ENCODE measurements at places on chromosomes 3 and 15.

DNA sequence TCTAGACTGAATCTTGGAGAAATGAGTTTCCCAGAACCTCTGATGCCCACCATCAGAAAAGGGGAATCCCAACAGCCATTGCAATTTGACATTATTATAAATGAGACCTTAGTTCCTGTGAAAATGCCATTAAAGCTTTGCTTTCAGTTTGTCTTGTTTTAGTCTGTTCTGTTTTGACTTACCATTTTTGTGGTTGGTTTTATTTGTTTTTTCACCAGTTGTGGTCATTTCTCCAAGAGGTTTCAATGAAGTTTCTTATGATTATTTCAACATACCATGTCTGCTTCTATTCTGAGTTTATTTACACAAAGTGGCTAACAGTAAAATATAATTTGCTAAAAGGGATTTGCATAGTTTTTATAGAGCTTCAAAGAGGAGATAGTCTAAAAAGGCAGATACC, 175.0 kb upstream of the MCTP2 start:
- DNase-seq: peak; percentile 62

GRCh38 chr3:130738241-130738640, 8.4 kb downstream of the PIK3R4 start:
- no peak for DNase-seq

DNA sequence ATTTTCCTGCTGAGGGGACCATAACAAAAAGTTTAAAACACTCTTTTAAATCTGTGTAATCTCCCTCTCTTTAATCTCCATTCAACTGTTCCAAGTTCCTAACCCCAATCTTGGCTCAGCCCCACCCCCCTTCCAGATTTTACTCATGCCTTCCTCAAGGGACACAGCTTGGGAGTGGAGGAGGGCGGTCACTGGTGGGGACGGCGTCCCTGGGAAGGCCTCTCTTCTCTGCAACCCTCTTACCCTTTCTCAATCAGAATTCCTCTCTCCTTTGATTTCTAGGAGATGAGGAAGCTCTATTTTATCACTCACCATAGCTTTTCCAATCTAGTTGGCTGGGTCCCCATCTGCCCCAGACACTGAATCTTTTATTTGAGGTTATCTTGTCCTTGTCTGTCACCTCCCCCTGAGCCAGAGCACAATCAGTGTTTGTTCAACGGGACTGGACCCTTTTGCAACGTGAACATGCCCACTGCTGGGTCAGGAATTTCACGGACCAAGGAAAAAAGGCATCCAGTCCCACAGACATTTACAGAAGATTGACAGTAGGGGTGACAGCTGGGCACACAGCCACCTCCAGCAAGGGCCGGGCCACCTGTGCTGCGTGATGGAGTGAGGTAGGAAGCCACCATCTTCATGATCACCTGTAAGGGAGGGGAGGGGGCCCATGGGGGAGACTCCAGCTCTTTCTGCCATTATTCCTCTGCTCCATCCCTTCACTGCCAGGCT, 84.0 kb upstream of the HERC1 start:
- no peak for DNase-seq

DNA sequence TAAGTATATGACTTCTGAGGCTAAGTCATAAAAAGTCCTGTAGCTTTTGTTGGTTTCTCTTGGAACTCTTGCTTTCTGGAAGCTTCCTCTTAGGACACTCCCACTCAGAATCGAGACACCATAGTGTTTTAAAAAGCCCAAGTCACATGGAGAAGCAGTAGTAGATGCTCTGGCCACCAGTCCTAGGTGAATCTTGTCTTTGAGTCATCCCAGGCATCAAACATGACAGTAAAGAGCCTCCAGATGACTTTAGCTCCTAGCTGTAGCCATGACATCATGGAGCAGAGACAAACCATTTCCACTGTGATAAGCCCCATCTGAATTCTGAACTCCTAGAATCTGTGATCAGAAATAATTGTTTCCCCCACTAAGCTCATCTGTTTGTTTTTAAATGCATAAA, 42.1 kb downstream of the ISL2 start:
- no peak for DNase-seq

DNA sequence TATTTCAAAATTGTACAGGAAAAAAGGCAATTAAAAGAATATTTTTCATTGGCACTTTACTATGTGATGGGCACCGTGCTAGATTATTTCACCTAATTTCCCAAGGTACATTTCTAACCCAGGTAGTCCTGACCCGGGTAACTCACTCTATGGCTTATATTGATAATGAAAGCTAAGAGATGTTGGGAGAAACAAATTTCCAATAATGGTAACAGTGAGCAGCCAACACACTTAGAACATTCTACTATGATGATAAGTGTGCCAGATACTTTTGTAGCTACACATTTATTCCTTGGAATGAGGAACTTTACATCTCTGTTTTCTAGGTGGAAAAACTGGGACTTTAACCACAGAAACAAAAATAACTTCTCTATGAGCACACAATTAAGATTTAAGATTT, 7.5 kb downstream of the CCNL1 start:
- DNase-seq: no peak

GRCh38 chr15:98443526-98443925, 204.8 kb upstream of the IGF1R start:
- no peak for DNase-seq

DNA sequence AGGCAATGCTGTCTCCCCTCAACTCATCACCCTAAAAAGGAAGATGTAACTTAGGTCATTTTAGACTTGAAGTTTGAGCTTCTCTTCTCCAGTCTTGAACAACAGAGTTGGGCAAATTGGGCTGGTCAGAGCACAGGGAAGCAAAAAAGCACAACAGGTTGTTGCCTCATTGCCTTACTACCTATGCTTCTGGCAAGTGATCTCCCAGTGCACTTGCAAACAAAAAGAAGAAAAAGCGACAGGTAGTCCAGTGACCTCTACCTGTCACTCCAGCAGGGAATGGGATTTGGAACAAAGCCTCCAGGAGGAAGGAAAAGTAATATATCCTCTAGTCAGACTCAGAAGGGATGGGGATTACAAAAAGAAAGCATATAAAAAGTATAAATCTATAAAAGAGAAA, 160.2 kb upstream of the MANF start:
- no peak for DNase-seq

DNA sequence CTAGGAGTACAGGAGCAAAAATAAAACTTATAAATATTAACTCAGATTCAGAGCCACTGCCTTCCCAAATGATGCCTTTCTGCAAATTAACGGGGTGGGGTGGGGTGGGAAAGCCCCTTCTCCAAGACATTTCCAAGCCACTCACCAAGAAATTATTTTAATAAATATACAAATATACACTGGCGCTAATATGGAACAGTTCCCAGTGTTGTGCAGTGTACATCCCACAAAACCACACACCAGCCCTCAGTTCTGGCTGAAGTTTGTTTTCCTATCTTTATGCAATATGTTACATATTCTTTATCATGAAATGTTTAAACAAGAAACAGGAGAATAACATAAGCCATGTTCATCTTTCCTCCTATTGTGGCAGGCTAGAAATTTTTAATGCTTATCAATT, 53.0 kb upstream of the GYG1 start:
- peak; percentile 24 for DNase-seq

DNA sequence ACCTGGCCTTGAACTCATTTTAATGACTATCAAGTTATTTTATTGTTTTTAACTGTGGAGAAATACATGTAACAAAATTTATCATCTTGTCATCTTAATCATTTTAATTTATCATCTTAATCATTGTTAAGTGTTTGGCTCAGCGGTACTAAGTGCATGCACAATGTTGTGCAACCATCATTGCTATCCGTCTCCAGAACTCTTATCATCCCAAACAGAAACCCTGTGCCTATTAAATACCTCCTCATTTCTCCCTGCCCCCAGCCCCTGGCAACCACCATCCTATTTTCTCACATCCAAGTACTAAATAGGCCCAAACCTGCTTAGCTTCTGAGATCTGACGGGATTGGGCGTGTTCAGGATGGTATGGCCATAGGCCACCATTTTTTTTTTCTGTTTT, 51.5 kb upstream of the UBP1 start:
- DNase-seq: no peak

- DNase-seq: no peak
Observed at GRCh38 chr15:75523011-75523410, 56.1 kb downstream of the PTPN9 start.

GRCh38 chr3:194870394-194871110, 184.9 kb downstream of the FAM43A start:
- DNase-seq: peak; percentile 40

DNA sequence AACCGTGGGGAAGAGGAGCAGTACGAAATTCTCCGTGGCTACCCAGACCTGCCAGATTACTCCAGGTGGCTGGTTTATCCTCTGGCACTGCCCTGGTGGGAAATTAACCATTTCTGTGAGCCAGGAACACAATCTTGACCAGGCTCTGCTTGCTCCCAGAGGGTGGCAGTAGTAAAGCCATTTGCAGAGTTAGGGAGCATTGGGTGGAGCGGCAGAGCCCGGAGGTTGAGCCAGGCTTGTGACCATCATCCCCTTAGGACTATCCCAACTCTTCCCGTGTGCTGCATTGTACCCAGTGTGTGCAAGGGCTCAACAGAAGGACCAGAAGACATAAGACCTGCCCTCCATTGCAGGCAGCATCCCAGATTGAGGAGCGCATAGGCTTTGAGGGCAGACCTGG, 5.3 kb downstream of the KNG1 start:
- DNase-seq: peak; percentile 41

DNA sequence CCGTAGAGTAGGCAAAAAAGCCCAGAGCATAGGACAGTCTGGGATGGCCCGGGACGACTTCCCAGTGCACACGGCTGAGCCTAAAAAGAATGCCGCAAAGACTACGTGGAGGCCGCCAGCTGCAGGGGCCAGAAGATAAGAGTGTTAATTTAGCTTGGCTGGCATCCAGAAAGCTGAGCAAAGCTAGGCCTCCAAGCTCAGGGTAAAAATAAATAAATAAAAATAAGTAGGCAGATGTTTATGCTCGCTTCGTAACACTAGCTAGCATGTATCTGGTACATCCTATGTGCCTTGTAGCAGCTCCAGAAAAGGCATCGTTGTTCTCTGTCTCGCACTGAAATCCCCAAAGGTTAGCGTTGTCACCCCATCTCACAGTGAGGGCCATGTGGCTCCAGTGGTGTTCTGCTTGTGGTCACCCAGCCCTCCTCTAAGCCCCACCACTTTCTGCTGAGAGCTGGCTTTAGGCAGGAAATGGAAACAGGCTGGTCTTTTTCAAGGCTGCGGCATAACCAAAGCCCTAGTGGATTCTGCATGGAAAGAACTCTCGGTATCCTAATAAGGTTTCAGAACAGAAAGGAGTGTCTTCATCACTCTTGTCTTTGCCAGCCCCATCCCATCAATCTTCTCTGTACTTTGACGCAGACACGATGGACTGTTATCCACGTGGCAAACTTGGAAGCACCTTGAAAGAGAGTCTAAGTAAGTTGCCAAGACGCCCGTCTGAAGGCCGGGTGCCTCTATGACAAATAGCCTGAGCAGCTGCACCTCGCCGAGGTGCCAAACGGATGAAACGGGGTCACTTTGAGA, 58.1 kb upstream of the MEF2A start:
- no peak for DNase-seq

DNA sequence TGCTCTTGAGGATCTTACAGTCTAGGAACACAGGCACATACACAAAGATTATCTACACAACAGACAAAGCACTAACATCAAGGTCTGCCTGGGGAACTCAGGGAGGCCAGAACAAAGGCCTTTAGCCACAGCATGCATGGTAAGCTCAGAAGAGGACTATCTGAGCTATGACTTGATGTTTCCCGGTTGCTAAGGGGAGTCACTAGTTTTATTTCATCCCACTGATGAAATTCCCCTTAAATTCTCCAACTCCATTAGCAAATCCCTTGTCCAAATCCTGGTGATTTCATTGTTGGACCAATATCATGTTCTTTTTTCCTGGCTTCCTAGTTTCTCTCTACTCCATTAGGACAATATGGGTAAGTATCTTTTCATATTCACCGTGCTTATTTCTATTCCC, 23.3 kb downstream of the FBN1 start:
- no peak for DNase-seq

DNA sequence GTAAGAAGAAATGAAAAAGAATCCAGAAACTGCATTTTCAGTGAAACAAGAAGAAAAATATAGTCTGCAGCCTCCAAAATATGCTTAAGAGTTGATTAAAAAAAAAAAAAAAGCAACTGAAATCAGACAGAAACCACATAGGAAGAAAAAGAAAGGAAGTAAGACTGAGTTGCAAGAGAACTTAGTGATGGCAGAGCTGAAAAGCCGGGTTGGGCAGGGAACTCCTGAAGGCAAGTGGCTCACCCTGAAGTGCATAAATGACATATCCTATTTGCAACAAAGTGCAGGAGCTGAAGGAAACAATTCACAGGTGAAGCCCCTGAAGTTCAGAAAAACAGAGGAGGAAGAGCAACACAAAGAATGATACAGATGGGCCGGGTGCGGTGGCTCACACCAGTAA, 108.8 kb upstream of the SLC25A36 start:
- DNase-seq: no peak

GRCh38 chr15:68187559-68187958, 17.6 kb downstream of the CALML4 start:
- peak; percentile 88 for DNase-seq

- DNase-seq: peak; percentile 83
Observed at GRCh38 chr3:187319699-187320302, 28.3 kb upstream of the MASP1 start.

- no peak for DNase-seq
Observed at GRCh38 chr3:147509448-147509847, 100.3 kb downstream of the ZIC1 start.

- peak; percentile 73 for DNase-seq
Observed at GRCh38 chr3:27657404-27657803, 64.7 kb downstream of the EOMES start.

DNA sequence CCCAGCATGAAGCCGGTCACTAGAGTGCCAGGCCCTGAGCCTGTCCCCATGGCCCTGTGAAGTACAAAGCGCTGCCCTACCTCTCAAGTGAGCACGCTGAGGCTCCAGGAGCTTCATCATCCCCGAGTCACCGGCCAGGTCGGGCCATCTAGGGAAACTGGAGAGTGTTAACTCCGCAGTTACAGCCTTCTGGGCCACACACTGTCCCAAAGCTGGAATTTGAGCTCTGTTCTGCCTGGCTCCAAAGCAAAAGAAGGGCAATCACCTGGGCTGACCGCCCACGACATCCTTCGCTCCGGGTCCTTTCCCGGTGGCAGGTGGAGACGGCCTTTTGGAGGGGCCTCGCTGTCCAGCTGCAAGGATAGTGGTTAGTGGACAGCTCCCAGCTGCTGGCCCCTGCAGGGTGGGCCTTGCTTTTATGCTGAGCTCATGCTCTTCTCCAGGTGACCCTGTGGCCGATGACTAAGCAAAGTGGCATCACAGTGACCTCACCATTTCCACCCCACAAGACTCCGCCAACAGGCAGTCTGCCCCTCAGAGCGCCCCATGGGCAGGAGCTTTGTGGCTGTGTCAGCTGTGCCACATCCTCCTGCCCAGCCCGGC, 3.5 kb upstream of the MUC4 start:
- DNase-seq: no peak
